ENCODE measurements at places on chromosomes 1 and 21.

- DNase-seq = no peak
Measured at GRCh38 chr1:79979346-79979745, 972.8 kb upstream of the ADGRL4 start.

- no peak for DNase-seq
Measured at GRCh38 chr1:115980156-115980555, 3.8 kb downstream of the SLC22A15 start.

GRCh38 chr1:19044975-19045831 lies 88.7 kb upstream of the IFFO2 start:
- peak; percentile 56 for DNase-seq

DNA sequence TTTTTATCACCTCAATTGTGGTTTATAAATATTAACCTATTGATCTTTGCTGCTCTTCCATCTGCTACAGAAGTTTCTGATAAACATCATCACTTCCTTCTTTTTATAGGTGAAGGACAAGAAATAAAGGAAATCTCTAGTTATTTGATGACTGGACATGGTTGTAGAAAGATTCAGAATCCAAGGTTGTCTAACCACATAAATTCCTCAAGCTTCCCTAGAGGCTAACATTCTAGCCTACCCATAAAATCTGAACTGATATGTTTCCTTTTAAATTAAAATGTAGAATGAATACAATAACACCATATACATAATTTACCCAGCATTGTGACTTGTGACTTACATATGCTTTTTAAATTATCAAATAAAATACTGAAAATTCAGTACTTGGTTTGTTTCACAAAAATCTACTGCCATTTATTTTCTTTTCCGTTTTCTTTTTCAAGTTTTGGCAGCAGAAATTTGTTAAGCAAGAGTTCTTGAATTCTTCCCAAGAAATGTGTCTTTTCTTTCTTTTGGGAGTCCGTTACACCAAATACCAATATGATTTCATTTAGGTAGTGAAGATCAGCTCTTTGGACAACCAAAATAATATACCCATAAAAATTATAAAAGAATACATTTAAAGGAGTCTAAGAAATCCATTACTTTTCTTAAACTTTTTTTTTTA lies 513.2 kb upstream of the ADGRL2 start:
- no peak for DNase-seq

- no peak for DNase-seq
Measured at GRCh38 chr1:223142269-223142668, 779 bp downstream of the TLR5 start.

GRCh38 chr1:175887521-175887920 lies 144.1 kb upstream of the TNR start:
- no peak for DNase-seq
